ENCODE measurements at places on chromosomes 11 and 22.

- no peak for DNase-seq
Measured at GRCh38 chr11:11540157-11540556, 81.6 kb downstream of the GALNT18 start.

DNA sequence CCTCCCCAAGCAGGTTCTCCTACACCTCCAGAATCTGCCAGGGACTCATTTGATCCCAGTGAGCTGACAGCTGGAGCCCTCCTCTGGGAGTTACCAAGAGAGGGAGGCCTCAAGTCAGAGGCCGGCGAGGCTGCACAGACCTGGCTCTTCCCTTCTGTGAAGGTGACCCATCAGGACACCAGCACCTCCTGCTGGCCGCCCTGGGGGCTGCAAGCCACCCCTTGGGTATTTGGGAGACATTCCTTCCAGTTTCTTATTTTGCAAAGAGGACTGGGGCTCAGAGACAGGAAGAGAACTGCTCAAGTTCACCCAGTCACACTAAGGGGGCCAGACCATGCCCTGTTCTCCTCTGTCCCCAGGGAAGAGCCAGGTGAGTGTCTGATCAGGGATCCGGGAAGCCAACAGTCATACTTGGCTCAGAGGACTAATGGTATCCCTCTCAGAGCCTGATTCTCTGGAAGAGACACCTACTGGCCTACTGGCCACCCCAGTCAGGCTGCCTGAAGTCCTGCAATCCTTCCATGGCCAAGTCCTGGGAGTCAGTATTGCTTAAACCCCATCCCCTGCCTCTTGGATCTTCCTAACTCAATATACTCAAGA, 40.5 kb upstream of the RIC3 start:
- DNase-seq, result no peak

GRCh38 chr22:31857247-31857646, 87.1 kb upstream of the YWHAH start:
- DNase-seq, result no peak

- DNase-seq, result no peak
Measured at GRCh38 chr11:112834277-112834755, 126.9 kb upstream of the NCAM1 start.

- DNase-seq, result no peak
Measured at GRCh38 chr11:75029836-75030631, 41.3 kb downstream of the NEU3 start.

GRCh38 chr11:58567889-58568512, 7.7 kb downstream of the LPXN start:
- DNase-seq, result no peak

DNA sequence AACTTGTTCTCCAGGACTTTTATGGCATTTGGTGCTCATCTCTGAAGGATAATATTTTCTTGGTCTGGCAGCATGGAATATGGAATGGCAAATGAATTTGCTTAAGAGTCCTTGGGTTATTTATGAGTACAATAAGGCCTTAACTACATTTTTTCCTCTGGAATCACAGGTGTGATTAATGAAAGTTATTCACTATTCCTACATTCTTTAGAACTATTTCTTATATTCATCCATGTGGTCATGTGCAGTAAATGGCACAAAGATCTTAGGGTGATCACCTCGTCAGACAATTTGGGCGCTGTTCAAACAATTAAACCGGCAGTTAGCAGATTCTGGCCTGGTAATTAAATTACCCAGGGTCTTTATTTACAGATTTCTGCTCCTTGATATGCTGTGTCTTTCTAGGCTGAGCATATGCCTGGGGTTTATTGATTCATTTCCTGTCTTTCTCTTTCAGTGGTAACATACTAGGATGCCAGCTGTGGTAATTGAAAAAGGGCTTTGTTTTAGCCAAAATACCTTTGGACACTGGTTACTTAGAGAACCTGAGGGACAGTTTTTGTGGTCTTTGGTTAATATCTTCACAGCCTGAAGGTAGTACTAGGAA, 31.6 kb downstream of the SIK2 start:
- no peak for DNase-seq

GRCh38 chr22:39364714-39365491, 15.1 kb downstream of the SYNGR1 start:
- no peak for DNase-seq

- no peak for DNase-seq
Measured at GRCh38 chr11:69199583-69200315, 44.0 kb downstream of the SMIM38 start.

- no peak for DNase-seq
Measured at GRCh38 chr11:14544611-14545010, 24.4 kb upstream of the PSMA1 start.

- DNase-seq, result no peak
Measured at GRCh38 chr11:61587951-61588727, 7.3 kb upstream of the SYT7 start.

GRCh38 chr11:42709216-42709615, 602.6 kb upstream of the API5 start:
- DNase-seq, result no peak

- DNase-seq, result no peak
Measured at GRCh38 chr11:65661599-65662246, 993 bp downstream of the RELA start.

- DNase-seq, result no peak
Measured at GRCh38 chr11:87141980-87142514, 104.3 kb downstream of the TMEM135 start.

DNA sequence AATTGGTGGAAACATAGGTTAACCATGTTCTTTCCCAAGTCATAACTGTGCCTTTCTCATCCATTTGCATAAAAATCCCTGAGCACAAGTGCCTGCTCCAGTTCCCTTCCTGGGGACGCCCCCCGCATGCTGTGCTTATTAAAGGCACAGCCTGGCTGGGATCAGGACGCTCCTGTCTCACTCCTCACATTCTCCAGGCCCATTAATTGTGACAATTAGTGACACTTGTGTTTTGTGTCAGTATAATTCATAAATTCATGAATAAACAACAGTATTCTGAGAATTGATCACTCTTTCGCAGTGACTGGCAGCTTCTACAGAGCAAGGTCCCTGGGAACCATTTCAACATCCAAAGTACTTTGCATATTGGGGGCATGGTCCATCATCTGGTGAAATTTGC, 1354.4 kb downstream of the TBC1D22A start:
- no peak for DNase-seq

GRCh38 chr22:47192651-47193437, 430.4 kb downstream of the TBC1D22A start:
- peak; percentile 48 for DNase-seq

DNA sequence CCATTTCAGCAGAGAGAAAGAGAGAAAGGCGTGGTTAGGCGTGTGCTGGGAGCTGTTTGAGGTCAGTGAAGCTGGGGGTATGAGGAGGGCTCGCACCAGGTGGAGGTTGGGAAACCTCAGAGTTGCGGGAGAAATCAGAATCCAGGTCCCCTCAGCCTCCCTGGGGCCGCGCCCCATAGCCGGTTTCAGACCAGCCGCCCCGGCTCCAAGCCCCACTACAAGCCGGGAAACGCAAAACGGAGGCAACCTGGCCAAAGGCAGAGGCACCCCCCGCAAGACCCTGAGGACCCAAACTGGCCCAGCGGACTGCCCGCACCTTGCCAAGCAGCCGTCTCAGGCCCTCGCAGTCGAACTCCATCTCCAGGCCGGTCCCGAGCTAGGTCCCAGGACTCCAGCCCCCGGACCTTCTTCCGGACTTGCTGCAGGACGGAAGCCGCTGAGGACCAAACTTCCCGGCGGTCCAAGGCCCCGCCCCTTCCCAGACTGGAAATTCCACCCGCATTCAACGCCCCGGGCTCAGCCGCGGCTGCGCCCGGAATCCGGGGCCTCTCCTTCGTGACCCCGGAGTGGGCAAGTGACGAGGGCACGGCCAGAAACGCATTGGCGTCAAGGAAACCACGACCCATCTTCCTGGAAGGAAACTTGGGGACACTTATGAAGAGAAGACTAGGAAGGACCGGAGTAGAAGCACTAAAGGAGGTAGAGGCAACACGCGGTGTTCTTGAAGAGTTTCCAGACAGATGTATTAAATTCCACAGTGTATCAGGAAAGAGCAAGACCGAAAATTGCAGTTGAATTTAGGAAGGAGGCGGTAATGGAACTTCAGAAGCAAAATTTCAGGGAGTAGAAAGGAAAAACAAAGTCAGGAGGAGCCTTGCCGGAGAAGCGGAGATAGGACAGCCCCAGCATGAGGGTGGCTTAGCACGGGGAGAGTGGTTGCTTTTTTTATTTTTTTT, at the start of gene UEVLD:
TSS of gene UEVLD (minus strand) at position 438 of the 956 bp plus-strand sequence. CDS start at position 358, 80 bp downstream.
- DNase-seq, result peak; percentile 94

DNA sequence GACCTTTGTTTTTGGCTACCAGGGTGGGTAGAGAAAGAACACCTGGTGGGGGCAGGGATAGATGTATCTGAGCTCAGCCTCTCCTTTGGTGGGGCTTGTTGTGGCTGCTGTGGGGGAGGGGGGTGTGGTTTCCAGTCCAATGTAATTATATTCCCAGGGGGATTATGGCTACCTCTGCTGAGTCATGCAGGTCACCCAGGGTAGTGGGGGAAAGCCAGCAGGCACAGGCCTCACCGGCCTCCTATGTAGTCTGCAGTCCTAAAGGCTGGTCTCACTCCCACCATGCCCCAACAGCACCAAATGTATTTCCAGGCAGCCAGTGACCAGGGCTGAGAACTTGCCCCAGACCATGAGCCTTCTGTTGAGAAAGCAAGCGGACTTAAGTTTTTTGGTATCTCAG, 119.6 kb downstream of the DYNC2H1 start:
- no peak for DNase-seq

DNA sequence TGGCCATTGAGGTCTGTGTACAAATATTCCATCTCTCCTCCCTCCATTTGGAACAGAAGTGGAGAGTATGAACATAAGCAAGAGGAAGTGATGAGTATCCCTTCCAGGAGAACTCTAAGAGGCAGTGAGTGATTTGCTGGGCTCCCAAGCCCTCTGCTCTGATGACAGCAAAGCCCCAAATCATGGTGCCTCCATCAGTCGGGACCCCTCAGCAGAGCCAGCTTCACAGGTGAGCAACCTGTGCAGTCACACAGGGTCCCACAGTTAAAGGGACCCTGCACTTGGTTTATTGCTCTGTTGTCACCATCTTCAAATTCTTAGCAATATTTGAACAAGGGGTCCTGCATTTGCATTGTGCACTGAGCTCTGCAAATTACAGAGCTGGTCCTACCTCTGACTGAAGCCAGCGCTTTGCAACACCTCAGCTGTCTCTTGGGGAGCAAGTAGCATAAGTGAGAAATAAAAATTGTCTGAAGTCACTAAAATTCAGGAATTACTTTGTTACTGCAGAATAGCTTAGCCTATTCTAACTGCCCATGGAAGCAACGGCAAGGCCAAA, 466.4 kb downstream of the MN1 start:
- DNase-seq, result no peak

- DNase-seq, result no peak
Measured at GRCh38 chr11:35292279-35292678, 127.1 kb downstream of the SLC1A2 start.

DNA sequence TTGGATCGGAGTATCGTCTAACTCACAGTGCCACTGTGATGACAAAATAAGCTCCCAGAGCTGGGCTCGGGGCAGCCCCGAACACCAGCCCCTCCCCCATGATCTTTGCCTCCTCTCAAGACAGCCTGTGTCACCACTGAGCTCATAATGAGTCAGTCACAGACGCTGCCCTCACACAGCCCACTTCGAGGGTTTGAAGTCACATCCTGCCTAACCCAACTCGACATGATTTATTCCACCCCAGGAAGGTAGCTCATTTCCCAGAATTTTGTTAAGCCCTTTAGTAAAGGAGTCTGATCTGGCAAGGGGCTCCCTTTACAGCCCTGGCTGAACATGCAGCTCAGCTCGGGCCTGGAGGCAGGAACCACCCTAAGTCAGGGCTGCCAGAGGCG, 22.8 kb downstream of the MYH9 start:
- no peak for DNase-seq

DNA sequence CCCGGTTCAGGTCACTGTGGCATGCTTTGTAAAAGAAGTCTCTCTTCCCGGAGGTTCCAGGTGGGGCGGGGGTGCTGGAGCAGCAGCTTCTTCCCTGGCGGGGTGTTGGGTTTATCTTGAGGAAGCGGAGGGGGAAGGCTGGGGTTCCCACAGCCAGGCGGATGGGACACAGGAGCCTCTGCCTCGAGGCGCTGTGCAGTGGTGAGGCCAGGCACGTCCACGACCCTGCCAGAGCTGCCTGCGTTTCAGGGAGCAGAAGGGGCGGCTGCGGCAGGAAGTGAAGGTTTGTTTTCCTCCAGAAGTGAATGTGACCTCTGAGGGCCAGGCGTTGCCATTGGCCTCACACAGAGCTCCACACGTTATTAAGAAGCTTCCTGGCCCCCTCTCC, 20.1 kb upstream of the ADORA2A start:
- DNase-seq, result no peak

DNA sequence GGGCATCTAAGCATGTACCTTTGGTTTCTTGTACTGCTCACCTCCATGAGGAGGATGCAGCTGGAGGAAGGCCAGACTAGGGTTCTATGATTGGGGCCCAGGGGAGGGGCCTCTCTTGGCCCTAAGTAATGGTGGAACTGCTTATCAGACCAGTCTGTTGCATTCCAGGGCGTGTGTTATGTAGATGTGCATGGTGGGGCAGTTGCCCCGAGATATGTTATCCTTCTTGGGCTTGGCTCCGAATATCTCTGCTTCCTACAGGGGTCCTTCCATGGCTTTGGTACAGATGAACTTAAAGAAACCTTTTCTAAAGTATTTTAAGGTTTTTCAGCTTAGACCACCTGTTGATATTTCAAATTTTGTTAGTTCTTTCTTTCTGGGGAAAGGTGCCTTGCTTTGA, 126.0 kb downstream of the SWAP70 start:
- no peak for DNase-seq

DNA sequence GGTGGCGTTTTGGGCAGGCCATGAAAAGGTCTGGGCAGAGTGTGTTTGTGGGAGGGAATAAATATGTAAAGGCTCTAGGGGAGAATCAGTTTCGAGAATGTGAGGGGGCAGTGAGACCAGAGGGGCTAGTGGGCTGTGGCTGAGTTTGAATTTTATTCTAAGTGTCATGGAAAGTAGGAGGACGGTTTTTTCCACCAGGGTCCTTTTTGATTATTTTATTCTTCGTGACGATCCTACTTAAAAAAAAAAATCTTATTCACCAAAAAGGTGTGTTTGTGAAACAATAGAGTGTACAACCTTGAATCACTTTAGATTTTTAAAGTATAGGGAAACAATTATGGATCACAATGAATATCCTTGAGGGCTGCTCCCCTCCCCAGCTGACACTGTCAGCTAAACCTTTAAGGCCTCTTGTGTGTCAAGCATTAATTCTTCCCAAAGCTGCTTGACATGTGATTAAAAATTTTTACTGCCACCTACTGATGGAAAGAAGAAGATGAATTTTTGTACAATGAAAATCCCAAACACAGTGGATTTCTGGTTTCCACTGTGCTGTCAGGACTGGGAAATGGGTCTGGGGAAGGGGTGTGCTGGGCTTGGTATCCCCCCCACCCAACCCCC, 107.5 kb upstream of the OR4B1 start:
- DNase-seq, result no peak

- DNase-seq, result peak; percentile 76
Measured at GRCh38 chr11:132472411-132473172, 1059.7 kb downstream of the OPCML start.

- no peak for DNase-seq
Measured at GRCh38 chr11:13889552-13890249, 72.8 kb upstream of the SPON1 start.

DNA sequence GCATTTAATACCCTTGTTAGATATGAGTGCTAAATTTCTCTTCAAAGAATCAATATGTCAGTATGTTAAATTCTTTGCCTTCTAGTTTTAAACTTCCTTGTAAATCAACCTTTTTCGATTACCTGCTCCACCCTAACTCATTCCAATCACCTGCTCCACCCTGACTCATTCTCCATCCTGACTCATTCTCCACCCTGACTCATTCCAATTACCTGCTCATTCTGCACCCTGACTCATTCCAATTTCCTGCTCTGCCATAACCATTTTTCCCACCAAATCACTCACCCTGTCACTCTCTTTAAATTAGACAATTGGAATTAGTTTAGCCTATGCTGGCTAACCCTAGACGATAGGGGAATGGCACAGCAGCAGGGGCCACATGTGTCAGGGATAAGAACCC, 519.5 kb upstream of the LRRC4C start:
- DNase-seq, result no peak

Data from left forelimb (tissue), 1 donor.